ENCODE measurements at places on chromosomes 16 and 17.
A peak's percentile ranks its signal among the peaks of the same experiment; 100 is the strongest.

- no peak for DNase-seq
These were observed 1.8 kb upstream of the ACTG1 start for GRCh38 chr17:81514489-81514738.

- DNase-seq, result no peak
These were observed 78.4 kb downstream of the SLC39A11 start for GRCh38 chr17:73013816-73014663.

DNA sequence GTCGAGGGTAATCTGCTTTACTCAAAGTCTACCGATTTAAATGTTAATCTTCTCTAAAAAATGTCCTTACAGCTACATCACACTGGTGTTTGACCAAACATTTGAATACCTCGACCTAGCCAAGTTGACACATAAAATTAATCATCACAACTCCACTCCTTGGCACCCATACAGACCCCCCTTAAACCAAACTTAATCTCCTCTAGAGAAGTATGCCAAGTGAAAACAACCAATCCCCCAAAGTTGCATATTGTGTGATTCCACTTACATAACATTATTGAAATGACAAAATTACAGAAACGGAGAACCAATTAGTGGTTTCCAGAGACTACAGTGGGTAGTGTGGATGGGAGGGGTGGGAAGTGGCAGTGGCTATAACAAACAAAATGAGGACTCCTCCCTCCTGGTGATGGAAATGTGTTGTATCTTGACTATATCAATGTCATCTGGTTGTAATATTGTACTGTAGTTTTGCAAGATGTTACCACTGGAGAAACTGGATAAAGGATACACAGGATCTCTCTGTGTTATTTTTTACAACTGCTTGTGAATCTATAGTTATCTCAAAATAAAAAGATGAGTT lies 39.4 kb downstream of the CAPNS2 start:
- DNase-seq, result no peak

- DNase-seq, result no peak
These were observed 105.8 kb upstream of the TNRC6C start for GRCh38 chr17:77852731-77853130.

- DNase-seq, result peak; percentile 23
These were observed 108.6 kb downstream of the IRX3 start for GRCh38 chr16:54177862-54178477.

DNA sequence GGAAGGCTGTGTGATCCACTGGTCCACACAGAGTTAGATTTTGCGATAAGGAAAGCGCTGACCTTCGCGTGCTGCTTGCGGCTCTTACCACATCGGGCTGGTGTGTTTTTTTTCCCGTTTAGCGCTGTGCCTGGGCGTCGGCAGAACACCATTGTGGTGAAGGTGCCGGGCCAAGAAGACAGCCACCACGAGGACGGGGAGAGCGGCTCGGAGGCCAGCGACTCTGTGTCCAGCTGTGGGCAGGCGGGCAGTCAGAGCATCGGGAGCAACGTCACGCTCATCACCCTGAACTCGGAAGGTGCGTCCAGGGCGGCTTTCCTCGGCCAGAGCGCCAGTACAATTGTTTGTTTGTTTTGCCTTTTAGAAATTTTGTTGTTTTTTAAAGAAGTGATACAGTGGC lies 54.7 kb downstream of the BANP start:
- DNase-seq, result no peak

- DNase-seq, result no peak
These were observed 71.3 kb downstream of the NEUROD2 start for GRCh38 chr17:39536468-39536867.

DNA sequence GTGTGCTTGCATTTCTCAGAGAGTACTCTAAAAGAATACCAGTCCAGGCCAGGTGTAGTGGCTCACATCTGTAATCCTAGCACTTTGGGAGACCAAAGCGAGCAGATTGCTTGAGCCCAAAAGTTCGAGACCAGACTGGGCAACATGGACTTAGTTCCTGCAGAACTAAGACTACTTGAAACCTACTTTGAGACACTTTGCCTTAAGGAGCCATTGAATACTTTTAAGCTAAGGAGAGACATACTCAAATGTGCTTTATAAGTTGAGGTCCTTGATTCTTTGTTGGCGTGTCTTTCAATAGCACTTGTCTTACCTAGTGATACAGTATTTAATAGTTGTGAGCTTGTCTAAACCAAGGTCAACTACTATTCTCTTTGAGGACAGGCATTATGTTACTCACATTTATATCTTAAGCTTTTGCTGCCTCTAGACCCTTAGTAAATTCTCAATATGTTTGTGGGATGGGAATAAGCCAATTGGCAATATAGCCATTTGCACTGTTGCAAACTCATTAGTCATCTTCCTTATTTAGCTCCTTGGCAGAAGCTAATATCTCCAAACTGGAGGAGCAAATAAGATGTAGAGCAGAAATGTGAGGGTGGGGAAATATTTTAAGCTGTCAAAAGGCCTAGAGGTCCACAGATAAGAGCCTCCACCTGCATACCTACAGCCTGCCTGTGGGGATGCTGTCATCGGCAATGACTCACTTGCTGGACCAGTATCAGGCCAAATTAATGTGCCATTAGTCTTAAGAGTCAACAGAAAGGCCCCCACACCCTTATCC lies 16.3 kb downstream of the SCPEP1 start:
- DNase-seq, result peak; percentile 92

- no peak for DNase-seq
These were observed 8.2 kb downstream of the CAVIN1 start for GRCh38 chr17:42414704-42415409.

DNA sequence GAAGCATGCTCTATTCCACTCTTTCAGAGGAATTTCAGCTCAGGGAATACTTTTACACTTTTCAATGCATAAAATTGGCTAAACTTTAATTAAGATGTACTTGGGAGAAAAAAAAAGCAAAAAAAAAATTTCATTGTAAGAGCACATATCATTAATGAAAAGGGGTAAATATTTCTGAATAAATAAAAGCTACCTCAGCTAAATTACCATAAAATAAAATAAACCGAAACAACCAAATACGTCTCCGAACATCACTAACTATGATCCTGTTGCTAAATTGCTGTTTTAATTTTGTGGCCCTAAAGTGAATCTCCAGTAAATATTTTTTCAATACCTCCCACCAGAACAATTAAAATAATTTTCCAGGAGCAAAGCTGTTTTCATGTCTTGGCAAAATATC lies 203.7 kb upstream of the KCNJ16 start:
- DNase-seq, result no peak

DNA sequence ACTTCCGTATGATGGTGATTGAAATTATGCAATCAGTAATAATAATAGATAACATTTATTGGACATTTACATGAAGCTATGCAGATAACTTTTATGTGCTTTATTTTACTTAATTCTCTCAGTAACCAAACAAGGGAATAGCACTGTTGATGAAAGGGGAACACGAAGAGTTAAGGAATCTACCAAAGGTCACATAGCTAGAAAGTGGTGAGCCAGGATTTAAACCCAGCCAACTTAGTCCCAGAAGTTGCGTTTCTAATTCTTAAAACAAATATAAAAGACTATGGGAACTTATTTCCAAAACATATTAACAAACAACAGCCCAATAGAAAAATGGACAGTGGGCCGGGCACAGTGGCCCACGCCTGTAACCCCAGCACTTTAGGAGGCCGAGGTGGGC lies 9.7 kb downstream of the SPNS3 start:
- DNase-seq, result no peak

DNA sequence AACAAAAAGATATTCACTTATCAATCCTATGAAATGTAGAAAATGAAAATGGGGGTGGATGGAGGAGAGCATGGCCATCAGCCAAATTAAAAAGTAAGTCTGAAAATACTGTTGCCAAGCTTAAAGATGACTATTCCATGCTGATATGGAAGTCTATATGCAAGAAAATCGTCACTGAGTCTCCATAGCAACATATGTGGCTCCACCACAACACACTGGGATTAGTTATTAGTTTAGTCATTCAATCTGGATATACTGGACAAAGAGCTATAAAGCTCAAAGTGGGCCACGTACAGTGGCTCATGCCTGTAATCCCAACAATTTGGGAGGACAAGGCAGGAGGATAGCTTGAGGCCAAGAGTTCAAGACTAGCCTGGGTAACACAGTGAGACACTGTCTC lies 24.7 kb upstream of the PSMD7 start:
- DNase-seq, result no peak

GRCh38 chr16:59320657-59321056 lies 586.5 kb upstream of the GOT2 start:
- no peak for DNase-seq

DNA sequence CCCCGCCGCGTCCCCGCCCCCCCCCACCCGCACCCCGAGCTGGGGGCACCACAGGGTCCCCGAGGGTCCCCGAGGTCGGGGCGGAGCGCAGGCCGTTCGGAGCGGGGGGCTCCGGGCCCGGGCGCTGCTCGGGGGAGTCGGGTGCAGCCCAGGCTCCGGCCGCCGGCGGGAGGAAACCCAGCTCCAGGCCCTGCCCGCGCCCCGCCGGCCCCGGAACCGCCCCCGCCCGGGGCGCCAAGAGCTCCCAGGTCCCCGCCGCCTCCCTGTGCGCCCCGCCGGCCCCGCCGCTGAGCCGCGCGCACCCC lies 33.2 kb upstream of the RPH3AL start:
- no peak for DNase-seq

DNA sequence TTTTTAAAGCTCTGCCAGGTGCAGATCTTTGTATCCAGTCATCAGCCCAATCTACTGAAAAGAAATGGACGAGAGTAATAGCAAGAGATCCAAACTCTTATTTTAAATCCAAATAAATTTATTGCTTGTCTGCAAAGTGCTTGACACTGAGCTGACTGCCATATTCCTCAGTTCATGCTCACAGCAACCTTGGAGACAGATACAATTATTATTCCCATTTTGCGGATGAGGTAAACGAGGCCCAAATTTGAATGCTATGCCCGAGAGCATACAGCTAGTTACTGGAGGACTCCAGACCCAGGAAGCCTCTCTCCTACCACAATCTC lies 620 bp downstream of the NOB1 start:
- DNase-seq, result no peak

- no peak for DNase-seq
These were observed 51.6 kb upstream of the CORO6 start for GRCh38 chr17:29674281-29674680.

DNA sequence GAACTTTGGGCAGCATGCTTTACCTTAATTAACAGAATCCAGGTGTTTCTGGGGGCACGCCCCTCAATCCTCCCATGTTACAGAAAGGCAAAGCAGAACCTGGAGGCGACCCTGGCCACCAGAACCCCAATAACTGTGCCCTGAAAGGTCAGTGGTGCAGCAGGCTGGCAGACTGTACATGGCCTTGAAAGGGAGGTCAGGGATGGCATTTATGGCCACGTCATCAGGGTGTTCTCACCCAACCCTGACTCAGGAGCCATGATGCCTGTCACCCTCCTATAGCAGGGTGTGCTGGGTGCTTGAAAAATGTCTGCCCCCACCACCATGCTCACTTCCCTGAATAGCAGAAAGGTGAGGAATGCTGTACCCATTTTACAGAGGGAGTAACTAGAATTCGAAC lies 177.7 kb downstream of the TMEM132E start:
- no peak for DNase-seq

- DNase-seq, result peak; percentile 9
These were observed 5.9 kb downstream of the CTF1 start for GRCh38 chr16:30902029-30902972.

- no peak for DNase-seq
These were observed 6.0 kb upstream of the TLCD3A start for GRCh38 chr17:726271-726919.

All from DMS79 treated with DMSO at 0.1 percent for 48 hours (cell line).